ENCODE measurements at places on chromosomes 11 and 22.

DNA sequence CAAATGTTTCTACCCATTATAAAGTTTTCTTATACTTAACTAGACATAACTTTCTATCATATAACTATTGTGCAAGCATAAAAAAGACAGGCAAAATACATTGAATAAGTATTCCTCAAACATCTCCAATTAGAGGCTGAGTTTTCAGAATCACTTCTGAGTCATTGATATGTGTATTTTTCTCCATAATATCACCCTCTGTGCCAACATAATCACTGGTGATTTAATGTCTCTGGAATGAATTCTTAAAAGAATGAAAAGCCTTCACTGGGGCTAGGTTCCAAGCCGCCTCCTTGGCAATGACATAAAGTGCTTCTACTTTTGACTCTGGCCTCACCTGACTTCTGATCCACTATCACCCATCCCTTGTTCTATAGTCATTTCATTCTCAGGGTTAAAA, 197.0 kb upstream of the E2F8 start:
- peak; percentile 77 for DNase-seq

DNA sequence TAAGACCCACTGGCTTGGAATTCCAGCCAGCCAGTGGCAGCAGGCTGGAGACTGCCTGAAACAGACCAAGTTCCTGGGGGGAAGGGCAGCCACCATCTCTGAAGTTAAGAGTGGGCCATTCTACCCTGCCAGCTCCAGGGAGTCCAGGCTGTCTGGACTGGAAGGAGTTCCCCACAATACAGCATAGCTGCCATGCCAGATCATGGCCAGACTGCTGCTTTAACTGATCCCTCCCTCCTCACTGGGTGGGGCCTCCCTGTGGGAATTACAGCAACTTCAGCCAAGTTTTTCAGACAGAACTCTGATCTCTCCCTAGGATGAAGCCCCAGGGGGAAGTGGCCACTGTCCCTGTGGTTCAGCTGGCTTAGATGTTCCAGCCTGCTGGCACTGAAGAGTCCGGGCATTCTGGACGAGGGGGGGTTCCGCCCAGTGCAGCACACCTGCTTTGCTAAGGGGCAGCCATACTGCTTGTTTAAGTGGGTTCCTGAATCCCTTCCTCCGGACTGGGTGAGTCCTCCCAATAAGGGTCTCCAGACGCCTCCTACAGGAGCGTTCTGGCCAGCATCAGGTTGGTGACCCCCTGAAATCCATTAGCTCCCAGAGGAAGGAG, 455.4 kb downstream of the DLG2 start:
- DNase-seq = no peak

DNA sequence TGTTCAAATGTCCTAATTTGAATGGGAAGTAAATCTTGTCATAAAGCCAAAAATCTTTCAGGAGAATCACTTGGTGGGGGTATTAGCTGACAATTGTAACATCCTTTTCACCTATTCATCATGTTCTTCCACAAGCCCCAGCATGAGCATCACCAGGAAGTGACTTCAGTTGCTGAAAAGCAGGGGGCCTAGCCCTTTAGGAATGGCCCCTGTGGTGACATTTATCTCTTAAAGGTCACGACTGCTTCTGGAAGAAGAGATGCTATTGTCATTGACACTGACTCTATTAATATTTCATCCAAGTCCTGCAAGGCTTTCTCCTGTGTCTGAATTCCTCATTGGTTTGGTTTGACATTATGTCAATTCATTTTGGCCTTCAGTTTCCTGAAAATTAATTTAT, 92.6 kb downstream of the OR5AK2 start:
- no peak for DNase-seq

GRCh38 chr11:68331338-68331947, 19.1 kb downstream of the LRP5 start:
- DNase-seq = no peak

DNA sequence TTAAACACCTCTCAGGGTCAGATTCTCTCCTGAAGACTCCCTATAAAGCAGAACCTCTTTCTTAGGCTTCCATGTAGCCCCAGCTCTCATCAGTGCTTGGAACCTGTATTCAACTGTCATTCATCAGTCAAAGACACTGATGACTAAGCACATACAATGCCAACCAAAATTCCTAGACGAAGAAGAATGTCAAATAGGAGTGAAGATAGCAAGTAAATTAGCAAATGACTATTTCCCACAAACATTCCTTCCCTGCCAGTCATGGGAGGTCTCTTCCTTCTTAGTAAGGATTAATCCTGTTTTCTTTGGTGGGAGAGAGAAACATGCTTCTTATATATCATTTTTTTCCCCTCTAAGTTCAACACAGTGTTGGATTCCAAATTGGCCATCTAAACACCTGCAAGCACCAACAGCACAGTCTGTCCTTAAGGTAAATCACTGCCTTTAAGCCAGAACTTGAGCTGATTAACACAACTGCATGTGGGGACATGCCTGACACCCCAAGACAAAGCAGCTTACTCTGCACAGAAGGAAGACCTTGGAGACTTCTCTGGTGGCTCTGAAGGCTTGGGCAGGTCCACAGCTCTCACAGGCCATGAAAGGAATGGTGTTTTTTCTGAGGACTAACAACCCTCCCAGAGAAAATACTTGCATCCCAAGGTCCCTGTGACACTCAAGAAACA, 47.5 kb upstream of the ME3 start:
- peak; percentile 94 for DNase-seq

- DNase-seq = no peak
Measured at GRCh38 chr11:59900366-59901126, 22.0 kb downstream of the OOSP3 start.

GRCh38 chr11:3163241-3163981, 1.7 kb downstream of the OSBPL5 start:
- no peak for DNase-seq

DNA sequence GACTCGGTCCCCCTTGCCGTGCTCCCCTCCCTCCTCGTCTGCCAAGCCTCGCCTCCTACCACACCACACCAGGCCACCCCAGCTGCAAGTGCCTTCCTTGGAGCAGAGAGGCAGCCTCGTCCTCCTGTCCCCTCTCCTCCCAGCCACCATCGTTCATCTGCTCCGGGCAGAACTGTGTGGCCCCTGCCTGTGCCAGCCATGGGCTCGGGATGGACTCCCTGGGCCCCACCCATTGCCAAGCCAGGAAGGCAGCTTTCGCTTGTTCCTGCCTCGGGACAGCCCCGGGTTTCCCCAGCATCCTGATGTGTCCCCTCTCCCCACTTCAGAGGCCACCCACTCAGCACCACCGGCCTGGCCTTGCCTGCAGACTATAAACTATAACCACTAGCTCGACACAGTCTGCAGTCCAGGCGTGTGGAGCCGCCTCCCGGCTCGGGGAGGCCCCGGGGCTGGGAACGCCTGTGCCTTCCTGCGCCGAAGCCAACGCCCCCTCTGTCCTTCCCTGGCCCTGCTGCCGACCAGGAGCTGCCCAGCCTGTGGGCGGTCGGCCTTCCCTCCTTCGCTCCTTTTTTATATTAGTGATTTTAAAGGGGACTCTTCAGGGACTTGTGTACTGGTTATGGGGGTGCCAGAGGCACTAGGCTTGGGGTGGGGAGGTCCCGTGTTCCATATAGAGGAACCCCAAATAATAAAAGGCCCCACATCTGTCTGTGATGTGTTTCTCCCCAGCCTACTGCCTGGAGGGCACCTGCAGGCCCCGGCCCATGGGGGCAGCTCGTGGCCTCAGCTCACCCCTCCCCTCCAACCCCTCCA, 29.8 kb downstream of the CAPN1 start:
- no peak for DNase-seq

DNA sequence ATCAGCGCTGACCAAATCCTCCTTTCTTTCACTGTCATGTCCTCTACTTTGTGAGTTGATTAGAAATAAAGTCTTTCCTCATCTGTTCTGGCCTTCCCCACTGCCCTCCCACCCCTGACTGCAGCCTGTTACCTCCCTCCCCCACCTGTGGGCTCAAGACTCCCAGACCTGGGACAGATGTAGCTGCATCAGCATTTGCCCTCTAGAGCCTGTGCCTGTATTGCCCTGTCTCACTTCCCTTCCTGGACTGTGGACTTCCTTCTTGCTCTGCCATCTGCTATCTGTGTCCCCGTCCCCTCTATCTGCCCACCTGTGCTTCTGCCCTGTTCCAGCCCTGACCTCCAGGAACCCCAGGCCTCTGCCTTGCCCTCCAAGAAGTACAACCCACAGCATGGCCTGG, 122.5 kb downstream of the GALNT18 start:
- no peak for DNase-seq

- DNase-seq = no peak
Measured at GRCh38 chr11:11659567-11660362, 38.0 kb upstream of the GALNT18 start.

DNA sequence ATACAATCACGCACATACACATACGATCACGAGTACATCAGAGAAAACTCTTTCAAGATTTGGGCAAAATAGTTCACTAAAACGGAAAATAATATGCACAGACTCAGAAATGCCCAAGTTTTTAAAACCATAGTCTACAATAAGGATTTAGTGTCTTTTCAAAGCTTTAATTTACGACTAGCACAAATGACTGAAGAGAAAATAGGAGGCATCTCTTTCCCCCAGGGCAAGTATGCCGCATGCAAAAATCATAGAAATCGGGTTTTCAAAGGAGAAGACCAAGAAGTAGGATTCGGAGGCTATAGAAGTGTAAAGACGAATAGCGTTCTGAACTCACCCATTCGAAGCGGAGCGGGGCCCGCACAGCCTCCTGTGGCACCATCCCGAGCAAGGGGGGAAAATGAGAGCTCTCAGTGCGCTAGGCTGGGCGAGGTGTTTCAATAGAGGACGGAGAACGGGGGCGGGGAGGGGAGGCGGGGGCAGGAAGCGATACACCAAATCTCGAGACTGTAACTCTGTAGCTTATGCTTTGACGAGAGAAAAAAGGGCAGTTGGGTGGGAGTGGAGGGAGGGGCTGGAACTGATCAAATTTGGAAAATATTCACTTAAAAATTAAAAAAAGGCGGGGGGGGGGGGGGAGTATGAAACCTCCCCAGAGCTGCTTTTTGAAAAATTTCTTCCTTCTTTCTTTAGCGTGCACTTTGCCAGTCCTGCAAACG, 15.8 kb downstream of the BLID start:
- DNase-seq = no peak

GRCh38 chr22:46649141-46650077, 29.2 kb downstream of the GRAMD4 start:
- no peak for DNase-seq

DNA sequence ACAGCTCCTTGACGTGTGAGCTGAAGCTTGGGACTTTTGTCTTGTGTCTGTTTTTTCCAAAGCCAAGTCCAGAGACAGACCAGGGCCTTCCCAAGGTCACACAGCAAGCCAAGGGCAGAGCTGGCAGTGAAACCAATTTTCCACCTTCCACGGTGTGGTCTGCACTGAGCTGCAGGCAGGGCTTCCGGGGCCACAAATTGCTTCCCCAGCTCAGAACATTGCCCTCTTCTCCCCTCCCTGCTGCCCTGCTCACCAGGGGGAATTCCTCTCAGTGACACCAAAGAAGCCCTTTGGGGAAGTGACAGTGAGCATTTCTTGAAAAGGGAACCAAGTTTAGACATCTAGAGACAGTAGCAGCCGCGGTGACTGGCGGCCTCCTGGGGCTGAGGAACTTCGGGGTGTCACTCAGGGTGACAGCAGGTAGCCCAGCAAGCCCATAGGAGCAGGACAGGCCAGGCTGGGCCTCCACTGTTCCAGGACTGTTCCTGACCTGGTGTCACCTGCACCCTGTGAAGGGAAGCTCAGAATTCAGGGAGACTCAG, 9.2 kb downstream of the FXYD2 start:
- no peak for DNase-seq

DNA sequence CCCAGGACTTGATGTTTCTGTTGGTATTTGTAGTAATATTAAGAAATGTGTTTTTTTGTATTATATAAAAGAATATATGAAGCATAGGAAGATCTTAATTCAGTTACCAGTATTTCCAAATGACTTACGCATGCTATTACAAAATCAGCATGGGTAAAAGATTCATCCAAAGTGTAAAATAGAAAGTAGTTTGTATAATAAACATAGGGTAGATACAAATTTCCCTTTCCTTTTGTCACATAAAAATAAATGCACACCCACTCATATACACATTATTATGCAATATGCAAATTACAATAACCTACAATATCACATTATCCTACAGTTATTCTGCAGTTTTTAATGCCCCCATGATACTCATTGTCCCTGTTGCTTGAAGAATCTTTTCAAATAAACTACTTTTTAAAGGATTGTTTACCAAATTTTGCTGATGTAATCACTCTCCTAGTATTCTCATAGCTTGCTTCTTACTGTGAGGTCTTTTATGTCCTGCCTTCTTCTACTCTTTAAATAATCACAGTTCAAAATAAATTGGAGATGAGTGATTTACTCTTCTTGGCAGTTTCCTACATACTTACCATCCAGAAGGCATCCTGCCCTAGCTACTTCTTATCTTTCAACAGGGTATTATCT, 244.0 kb downstream of the CASP12 start:
- DNase-seq = no peak

- no peak for DNase-seq
Measured at GRCh38 chr11:132244846-132245245, 874.4 kb downstream of the NTM start.

GRCh38 chr11:409600-410483, 5.0 kb downstream of the SIGIRR start:
- DNase-seq = no peak

DNA sequence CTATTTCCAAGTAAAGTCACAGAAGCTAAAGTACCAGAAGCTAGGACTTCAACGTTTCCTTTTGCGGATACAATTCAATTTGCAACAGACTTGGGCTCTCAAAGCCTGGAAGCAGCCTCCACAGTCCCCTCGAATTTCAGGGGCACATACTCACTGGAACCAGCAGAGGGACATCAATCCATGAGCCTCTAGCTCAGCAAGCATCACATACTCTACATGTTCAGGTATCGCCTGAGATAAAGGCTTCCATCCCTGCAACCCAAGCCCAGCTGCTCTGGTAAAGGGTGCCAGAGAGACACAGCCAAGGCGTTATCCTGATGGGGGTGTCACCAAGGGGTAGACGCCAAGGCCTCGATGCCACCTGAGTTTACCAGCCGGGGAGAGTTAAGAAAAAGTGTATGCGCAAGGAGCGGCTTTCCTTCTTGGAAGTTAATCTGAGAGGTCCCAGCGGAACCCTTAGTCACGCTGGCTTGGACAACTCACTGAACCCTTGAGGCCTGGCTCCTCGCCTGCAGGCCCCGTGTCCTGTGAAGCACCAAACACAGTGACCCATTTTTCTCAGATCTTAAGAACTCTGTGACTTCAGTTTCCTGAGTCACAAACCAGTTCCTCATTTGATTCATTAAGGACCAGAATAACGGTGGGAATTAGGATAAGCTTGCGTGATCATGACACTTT, 13.0 kb downstream of the LTO1 start:
- DNase-seq = no peak

DNA sequence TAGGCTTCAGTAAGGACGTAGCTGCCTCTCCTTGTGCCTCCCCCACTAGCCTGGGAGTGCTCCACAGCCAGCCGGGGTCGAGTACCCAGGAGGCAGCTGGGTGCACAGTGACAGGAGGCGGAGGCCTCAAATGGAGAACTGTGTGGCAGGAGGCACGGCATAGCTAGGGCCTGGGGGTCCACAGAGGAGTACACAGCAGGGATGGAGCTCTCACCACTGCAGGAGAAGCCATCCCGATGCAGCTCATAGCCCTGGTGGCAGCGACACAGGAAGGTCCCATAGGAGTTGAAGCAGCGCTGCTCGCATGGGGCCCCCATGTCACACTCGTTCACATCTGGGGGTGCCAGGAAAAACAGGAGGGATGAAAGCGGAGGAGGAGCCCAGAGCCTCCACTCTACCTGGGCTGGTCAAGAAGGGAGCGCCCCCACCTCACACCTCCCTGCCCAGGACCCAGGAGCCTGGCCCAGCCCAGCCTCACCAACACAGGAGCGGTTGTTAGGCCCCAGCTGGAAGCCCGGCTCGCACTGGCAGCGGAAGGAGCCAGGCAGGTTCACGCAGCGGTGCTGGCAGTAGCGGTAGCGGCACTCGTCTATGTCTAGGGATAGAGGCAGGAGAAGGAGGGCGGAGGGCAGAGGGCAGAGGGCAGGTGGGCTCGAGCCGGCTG, 2.8 kb downstream of the EFEMP2 start:
- no peak for DNase-seq

Measured in kidney glomerular epithelial cell (primary cell).